ENCODE measurements at places on chromosomes 12 and 14.

GRCh38 chr12:3520168-3520567 lies 29.2 kb downstream of the PRMT8 start:
- H3K36me3 ChIP-seq, result no peaks in the 10 kb centered on the region
- H3K4me1 ChIP-seq, result no peaks in the 10 kb centered on the region
- H3K27ac ChIP-seq, result no peak overlapping the region
- H3K4me3 ChIP-seq, result no peak overlapping the region

DNA sequence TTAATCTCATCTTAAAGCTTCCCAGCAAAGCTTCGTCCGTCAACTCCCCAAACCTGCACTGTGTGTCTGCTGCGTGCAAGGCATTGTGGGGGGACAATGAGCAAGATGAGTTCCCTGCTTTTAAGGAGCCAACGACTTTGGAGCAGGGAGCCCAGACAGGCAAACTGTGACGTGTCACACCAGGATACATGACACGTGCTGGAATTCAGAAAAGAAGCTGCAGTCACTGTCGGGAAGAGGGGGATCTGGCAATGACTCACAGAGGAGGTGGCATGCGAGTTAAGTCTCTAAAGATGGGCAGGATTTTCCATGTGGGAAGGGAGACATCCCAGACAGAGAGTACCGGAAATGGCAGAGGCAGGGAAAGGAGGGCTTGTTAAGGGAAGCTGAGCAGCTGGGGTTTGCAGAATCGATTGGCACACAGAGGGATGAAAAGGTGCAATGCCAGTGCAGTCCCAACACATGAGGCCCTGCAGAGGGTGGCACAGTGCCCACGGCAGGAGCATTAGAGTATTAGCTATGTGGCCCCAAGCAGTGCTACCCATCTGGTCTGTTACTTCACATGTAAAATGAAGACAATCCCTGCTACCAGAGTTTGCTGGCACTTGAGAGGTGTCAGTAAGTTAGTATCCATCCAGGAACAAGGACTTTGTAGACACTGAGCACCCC lies 52.9 kb downstream of the SETD3 start:
- peak; percentile 60 for DNase-seq
- H3K36me3 ChIP-seq, result no peaks in the 10 kb centered on the region
- H3K4me1 ChIP-seq, result peaks cover 8% of the 10 kb centered on the region
- peak overlapping the region; percentile 18 for H3K27ac ChIP-seq
- H3K27me3 ChIP-seq, result no peaks in the 10 kb centered on the region

GRCh38 chr14:53062856-53063255 lies 90.3 kb downstream of the DDHD1 start:
- no peak overlapping the region for H3K4me3 ChIP-seq
- no peaks in the 10 kb centered on the region for H3K36me3 ChIP-seq
- no peak overlapping the region for H3K27ac ChIP-seq
- H3K27me3 ChIP-seq, result no peaks in the 10 kb centered on the region

- no peak overlapping the region for H3K4me3 ChIP-seq
- H3K4me1 ChIP-seq, result no peaks in the 10 kb centered on the region
- peaks cover 56% of the 10 kb centered on the region for H3K36me3 ChIP-seq
- no peak overlapping the region for H3K27ac ChIP-seq
- no peaks in the 10 kb centered on the region for H3K27me3 ChIP-seq
Observed at GRCh38 chr14:67768219-67768618, 48.2 kb downstream of the ZFYVE26 start.

DNA sequence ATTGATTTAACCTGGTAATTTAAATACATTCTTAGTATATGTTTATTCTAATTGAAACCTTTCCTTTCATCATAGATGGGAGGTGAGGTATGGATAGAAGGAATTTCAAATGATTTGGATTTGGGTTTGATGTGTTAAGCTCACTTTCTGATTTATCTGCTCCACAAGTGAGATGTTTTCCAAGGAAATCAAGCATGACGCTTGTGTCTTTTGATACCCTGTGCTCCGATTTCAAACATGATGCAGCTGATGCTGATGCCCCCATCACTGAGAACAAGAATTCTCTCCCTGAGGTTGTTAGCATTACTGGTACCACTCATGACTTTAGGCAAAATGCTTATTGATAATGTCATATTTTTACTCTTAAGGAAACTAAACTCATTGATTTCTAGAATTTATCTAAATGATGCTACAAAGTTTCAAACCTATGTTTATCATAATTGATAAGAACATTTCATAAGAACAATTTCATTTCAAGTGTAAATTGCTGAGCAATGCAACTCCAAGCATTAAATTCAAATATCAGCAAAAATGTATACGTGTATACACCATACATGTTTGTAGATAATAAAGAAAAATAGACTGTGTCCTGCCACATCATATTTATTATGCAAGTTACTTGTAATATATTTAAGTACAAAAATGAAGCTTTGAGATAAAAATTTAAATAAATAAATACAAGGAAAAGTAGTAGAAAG lies 75.5 kb upstream of the LRIG3 start:
- no peaks in the 10 kb centered on the region for H3K27me3 ChIP-seq
- no peaks in the 10 kb centered on the region for H3K36me3 ChIP-seq
- H3K27ac ChIP-seq, result no peak overlapping the region
- no peaks in the 10 kb centered on the region for H3K4me1 ChIP-seq

GRCh38 chr12:69360348-69360672 lies 767 bp downstream of the YEATS4 start:
- H3K27me3 ChIP-seq, result no peaks in the 10 kb centered on the region
- H3K36me3 ChIP-seq, result no peaks in the 10 kb centered on the region
- peaks cover 3% of the 10 kb centered on the region for H3K4me1 ChIP-seq
- peak overlapping the region; percentile 90 for H3K27ac ChIP-seq
- peak overlapping the region; percentile 76 for H3K4me3 ChIP-seq

GRCh38 chr12:32742133-32742532 lies 13.6 kb downstream of the YARS2 start:
- no peak overlapping the region for H3K4me3 ChIP-seq
- no peak overlapping the region for H3K27ac ChIP-seq
- H3K27me3 ChIP-seq, result no peaks in the 10 kb centered on the region
- H3K36me3 ChIP-seq, result peaks cover 52% of the 10 kb centered on the region

DNA sequence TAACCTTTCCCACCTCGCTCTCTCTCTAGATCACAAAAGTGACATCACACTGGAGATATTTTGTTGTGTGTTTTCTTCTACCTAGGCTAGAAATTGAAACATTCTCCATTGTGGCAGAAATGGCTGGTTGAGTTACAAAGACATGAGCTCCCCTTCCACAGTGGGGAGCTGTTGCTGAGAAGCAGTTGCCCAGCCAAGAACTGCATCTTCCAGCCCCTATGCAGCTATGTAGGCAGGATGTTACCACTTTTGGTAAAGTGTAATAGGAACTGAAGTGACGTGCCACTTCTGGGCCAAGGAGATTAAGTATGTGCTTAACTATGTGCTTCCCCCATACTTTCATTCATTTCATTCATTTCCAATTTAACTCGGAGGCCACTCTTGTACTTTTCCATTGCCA lies 138.7 kb upstream of the E2F7 start:
- peaks cover 3% of the 10 kb centered on the region for H3K4me1 ChIP-seq
- H3K27ac ChIP-seq, result no peak overlapping the region
- no peaks in the 10 kb centered on the region for H3K27me3 ChIP-seq
- H3K36me3 ChIP-seq, result no peaks in the 10 kb centered on the region
- no peak overlapping the region for H3K4me3 ChIP-seq

DNA sequence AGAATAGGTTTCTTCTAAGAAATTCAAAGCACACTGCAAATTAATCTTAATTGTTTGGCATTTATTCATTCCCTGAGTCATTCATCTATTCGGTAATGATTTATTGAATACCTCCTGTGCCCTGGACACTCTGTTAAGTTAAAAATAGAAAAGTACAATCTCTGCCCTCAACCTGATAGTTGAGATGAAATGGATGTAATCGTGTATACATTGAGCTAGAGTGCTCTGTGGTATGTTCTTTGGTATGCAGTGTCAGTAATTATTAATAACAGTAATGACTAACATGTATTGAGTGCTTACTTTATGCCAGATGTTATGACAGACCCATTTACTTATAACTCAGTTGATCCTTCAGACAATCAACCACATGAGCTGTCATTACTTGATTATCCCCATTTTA lies 47.6 kb downstream of the UTP20 start:
- H3K4me3 ChIP-seq, result no peak overlapping the region
- H3K36me3 ChIP-seq, result peaks cover 35% of the 10 kb centered on the region
- no peaks in the 10 kb centered on the region for H3K27me3 ChIP-seq

GRCh38 chr14:58770491-58770982 lies 132.8 kb downstream of the DACT1 start:
- H3K36me3 ChIP-seq, result no peaks in the 10 kb centered on the region
- no peak overlapping the region for H3K4me3 ChIP-seq
- no peaks in the 10 kb centered on the region for H3K27me3 ChIP-seq
- DNase-seq, result no peak
- H3K4me1 ChIP-seq, result no peaks in the 10 kb centered on the region
- H3K27ac ChIP-seq, result no peak overlapping the region

DNA sequence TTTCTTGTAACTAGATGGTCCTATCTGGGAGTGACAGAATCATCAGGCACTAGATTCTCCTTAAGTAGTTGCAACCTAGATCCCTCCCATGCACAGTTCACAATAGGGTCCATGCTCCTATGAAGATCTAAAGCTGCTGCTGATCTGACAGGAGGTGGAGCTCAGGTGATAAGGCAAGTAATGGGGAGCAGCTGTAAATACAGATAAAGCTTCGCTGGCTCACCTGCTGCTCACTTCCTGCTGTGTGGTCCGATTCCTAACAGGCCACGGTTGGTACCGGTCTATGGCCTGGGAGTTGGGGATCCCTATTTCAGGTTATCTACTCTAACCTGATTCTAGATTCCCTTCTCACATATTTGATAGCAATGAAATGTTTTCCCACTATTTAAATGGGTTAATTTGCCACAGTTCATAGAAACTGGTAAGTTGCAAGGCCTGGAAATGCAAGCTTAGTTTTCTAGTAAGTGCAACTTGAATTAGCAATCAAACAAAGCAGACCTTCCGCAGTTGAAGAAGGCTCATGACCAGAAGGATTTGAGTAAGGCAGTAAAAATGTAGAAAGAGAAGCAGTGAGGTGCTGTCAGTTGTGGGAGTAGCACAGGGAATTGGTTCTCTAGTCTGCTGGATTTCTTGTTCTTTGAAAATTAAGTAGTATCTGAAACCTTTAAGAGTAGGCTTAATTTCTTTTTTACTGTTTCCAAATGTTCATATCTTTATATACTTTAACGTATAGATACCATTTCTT lies 332.3 kb downstream of the EGLN3 start:
- peak; percentile 62 for DNase-seq
- no peak overlapping the region for H3K27ac ChIP-seq
- peaks cover 17% of the 10 kb centered on the region for H3K4me1 ChIP-seq
- H3K4me3 ChIP-seq, result no peak overlapping the region

GRCh38 chr14:39423793-39424192 lies 8.4 kb downstream of the FBXO33 start:
- H3K4me3 ChIP-seq, result no peak overlapping the region
- DNase-seq, result no peak
- H3K4me1 ChIP-seq, result no peaks in the 10 kb centered on the region
- H3K27ac ChIP-seq, result no peak overlapping the region

GRCh38 chr12:67388331-67389138 lies 119.4 kb downstream of the CAND1 start:
- DNase-seq, result no peak
- H3K36me3 ChIP-seq, result no peaks in the 10 kb centered on the region
- H3K27ac ChIP-seq, result no peak overlapping the region
- H3K4me1 ChIP-seq, result no peaks in the 10 kb centered on the region
- H3K27me3 ChIP-seq, result no peaks in the 10 kb centered on the region
